ENCODE measurements at places on chromosomes 6 and 20.

GRCh38 chr20:10271494-10272219, 53.0 kb downstream of the SNAP25 start:
- no peak for DNase-seq

- no peak for DNase-seq
These were observed 302.8 kb downstream of the BTBD9 start for GRCh38 chr6:38336922-38337321.

- no peak for DNase-seq
These were observed 21.2 kb upstream of the FRMD1 start for GRCh38 chr6:168100011-168100802.

- DNase-seq: no peak
These were observed 127.5 kb upstream of the COL21A1 start for GRCh38 chr6:56374841-56375369.

- DNase-seq: no peak
These were observed 55.1 kb upstream of the APCDD1L start for GRCh38 chr20:58570204-58570859.
